ENCODE measurements at places on chromosomes 2 and 18.

GRCh38 chr2:27829791-27830190, 58.3 kb downstream of the MRPL33 start:
- no peak for DNase-seq

GRCh38 chr2:129734343-129735034, 245.0 kb upstream of the RAB6C start:
- no peak for DNase-seq

DNA sequence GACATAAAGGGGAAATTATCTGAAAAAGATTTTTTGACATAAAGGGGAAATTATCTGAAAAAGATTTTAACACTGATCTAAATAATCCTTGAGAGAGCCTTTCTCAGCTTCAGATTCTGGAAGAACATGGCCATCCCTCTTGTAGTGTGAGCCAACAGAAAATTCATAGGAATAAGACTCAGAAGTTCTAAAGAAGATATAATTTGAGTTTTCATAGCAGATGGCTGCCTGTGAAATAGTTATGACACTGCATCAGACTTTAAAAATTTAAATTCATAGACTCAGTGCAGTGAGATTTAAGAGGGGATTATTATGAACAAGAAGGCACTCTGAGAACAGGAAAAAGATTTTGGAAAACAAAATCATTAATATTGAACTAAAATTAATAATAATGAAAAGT, 50.6 kb downstream of the NCOA1 start:
- no peak for DNase-seq

GRCh38 chr2:8636041-8636491, 45.8 kb upstream of the ID2 start:
- DNase-seq, result no peak

DNA sequence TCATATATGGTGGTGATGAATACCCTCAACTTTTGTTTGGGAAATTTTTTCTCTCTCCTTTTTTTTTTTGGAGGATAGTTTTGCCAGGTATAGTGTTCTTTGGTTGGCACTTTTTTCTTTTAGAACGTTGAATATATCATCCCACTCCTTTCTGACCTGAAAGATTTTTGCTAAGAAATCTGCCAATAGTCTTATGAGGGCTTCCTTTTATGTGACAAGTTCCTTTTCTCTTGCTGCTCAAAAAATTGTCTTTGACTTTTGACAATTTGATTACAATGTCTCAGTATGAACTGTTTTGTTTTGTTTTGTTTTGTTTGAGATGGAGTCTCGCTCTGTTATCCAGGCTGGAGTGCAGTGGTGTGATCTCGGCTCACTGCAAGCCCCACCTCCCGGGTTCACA, 21.5 kb downstream of the GNAL start:
- no peak for DNase-seq

- no peak for DNase-seq
Measured at GRCh38 chr2:240436683-240437550, 1.5 kb downstream of the GPC1 start.

GRCh38 chr2:238964544-238965067, 116.7 kb downstream of the TWIST2 start:
- no peak for DNase-seq

- DNase-seq, result no peak
Measured at GRCh38 chr2:15145046-15145817, 415.9 kb downstream of the NBAS start.

GRCh38 chr2:176768185-176768584, 444.4 kb upstream of the HNRNPA3 start:
- DNase-seq, result no peak

DNA sequence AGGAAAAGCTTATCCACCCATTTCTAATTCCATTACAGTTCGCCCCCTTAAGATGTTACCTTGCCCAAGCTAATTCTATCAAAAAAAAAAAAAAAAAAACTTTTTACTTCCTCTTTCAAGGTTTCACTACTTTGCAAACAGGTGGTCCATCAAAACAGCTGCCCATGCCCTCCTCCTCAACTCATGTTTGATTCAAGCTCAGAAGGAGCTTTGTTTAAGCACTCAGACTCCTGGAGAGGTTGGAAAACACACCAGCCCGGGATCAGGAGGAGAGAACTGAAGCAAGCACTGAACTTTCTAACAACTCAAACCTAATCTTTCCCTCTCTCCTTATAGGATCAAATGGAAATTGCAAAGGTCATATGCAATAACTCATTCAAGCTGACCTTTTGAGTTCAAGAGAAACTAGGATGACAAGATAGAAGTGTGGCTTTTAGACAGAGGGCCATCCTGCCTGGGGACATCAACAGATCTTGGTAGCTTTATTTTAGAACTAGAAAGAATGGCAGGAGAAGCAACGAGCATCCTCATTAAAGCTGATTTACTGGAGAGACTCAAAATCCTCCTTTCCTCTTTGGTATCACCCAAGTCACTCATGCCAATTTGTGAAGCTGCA, 28.3 kb upstream of the FZD7 start:
- DNase-seq, result no peak
